Esophagus muscularis mucosa (tissue), 4 donors: ENCODE measurements at places on chromosomes 6 and 20. TPM values are rescaled to one million over a fixed set of nuclear protein-coding genes. Genes with fewer than 3 reads are reported as not detected.

MICB gene
- total RNA-seq: 0.83 TPM

C20orf204 gene
- total RNA-seq: 1.6 TPM

TOMM6 gene
- 66.6 TPM for total RNA-seq

RHAG gene
- total RNA-seq: 1.4 TPM

EYS gene
- not detected for total RNA-seq

DPPA5 gene
- total RNA-seq: not detected

DYNLT2 gene
- 1.4 TPM for total RNA-seq

BCAS1 gene
- 0.46 TPM for total RNA-seq

IMPG1 gene
- not detected for total RNA-seq

CLVS2 gene
- total RNA-seq: 0.06 TPM

SPATS1 gene
- not detected for total RNA-seq

ULBP2 gene
- total RNA-seq: 0.39 TPM

GPSM3 gene
- 5.7 TPM for total RNA-seq

GDAP1L1 gene
- total RNA-seq: 0.83 TPM

STX11 gene
- total RNA-seq: 14.1 TPM

RGL2 gene
- 52.8 TPM for total RNA-seq

FOXQ1 gene
- 3.2 TPM for total RNA-seq

DNMT3B gene
- total RNA-seq: 0.40 TPM

PLEKHG1 gene
- total RNA-seq: 11.5 TPM

C2 gene
- total RNA-seq: 10.8 TPM

C6orf15 gene
- not detected for total RNA-seq

PXT1 gene
- not detected for total RNA-seq

GRM1 gene
- not detected for total RNA-seq

TNNC2 gene
- total RNA-seq: 3.1 TPM

SLC22A2 gene
- not detected for total RNA-seq

TMEM74B gene
- total RNA-seq: 1.7 TPM

TMEM244 gene
- not detected for total RNA-seq

SPATA25 gene
- 3.3 TPM for total RNA-seq

LY6G5C gene
- 2.0 TPM for total RNA-seq

ARFGEF3 gene
- total RNA-seq: 1.2 TPM

TXNDC5 gene
- 93.8 TPM for total RNA-seq

KIF25 gene
- total RNA-seq: not detected

VWA7 gene
- total RNA-seq: 0.50 TPM

TRIM40 gene
- not detected for total RNA-seq
